Neural crest cell (in vitro differentiated cells): ENCODE measurements at places on chromosomes 7 and 10. TPM values are rescaled to one million over a fixed set of nuclear protein-coding genes. Genes with fewer than 3 reads are reported as not detected.

The OPN4 gene
- not detected in 2 replicates for total RNA-seq

The PON3 gene
- not detected in 2 replicates for total RNA-seq

The HTRA1 gene
- 8.2 and 9.0 TPM in 2 replicates for total RNA-seq

The LIPK gene
- not detected in 2 replicates for total RNA-seq

The CCDC136 gene
- 70.6 and 72.2 TPM in 2 replicates for total RNA-seq

The TMEM176B gene
- 2.2 and 3.1 TPM in 2 replicates for total RNA-seq

The PANK1 gene
- total RNA-seq = 46.9 and 47.2 TPM in 2 replicates

The BAIAP2L1 gene
- 1.5 and 2.1 TPM in 2 replicates for total RNA-seq
